CD4-positive, alpha-beta T cell treated with Interleukin-12 subunit alpha and Interleukin-12 subunit beta, for 1 hour (primary cell): ENCODE measurements at places on chromosomes 3 and 15.

DNA sequence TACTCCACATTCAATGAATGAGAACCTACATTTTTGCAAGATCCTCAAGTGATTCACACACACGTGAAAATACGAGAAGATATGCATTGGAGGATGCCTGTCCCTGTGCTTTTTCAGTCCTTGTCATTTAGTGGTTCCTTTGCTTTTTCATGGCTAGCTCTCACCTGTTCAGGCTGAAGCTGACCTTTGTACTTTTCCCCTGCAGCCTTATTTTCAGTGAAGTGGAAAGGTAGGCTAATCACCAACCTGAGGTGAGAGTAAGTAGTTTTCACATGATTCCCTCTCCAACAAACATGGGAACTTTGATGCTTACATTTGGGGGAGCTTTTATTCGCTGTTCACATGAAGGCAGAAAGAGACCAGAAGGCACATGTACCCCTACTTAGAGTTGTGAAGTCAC lies 8.3 kb downstream of the ITPR1 start:
- no peak for DNase-seq

DNA sequence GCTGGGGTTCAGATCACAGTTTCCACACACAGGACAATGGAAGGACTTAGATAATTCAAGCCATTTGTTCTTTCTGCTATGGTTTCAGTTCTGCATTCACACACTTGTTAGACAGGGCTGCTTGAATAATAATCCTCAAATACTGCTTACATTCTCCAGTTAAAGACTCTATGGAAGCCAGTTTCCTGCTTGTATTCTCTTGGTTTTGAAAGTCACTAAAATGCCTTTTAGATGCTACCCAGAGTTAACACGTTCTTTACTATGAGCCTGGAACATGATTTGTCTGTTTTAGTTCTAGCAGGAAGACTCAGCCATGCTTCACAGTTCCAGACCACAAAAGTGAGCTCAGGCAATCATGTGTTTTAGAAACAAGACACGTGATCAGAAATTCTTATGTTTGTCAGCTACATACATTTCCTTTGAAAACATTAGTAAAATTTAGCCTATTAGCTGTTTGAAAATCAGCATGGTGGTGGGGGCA lies 152.4 kb downstream of the LEKR1 start:
- DNase-seq: peak; percentile 10

- DNase-seq: no peak
Observed at GRCh38 chr3:185046164-185046515, 106.7 kb downstream of the C3orf70 start.

DNA sequence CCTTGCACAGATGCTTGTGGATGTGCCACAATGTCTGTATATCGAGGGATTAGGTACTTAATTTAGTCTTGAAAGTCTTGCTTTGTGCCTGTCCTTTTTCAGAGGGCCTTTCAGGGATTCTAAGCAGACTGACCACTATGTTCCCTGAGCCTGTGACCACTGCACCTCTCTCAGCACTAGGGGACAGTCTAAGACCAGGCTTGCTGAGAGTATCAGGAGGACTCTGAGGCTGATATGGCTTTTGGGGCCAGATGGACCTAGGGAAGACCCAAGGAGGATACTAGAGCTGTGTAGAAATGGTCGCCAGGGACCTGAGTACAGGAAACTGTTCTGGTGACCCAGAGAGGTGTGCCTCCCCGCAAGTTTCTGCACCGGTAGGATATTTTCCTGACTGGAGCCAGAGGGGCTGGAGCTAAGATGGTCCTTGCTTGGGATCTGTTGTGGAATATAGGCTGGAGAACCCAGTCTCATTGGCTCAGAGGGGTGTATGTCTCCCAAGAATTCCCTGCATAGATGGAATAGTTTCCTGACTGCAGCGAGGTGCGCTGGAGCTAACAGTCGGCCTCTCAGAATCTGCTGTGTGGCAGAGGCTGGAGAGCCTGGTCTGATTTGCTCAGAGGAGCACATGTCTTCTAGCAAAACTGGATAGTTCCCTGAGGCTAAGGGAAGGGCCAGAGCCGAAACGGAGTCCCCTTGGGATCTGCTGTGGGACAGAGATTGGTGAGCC lies 213.2 kb upstream of the DCBLD2 start:
- DNase-seq: no peak

- no peak for DNase-seq
Observed at GRCh38 chr3:194250098-194251002, 100.8 kb downstream of the CPN2 start.

GRCh38 chr15:101623367-101624304 lies 28.5 kb downstream of the TM2D3 start:
- no peak for DNase-seq

- DNase-seq: no peak
Observed at GRCh38 chr15:66682865-66683264, 19.2 kb upstream of the SMAD6 start.

GRCh38 chr3:4551794-4552442 lies 58.8 kb downstream of the ITPR1 start:
- no peak for DNase-seq

DNA sequence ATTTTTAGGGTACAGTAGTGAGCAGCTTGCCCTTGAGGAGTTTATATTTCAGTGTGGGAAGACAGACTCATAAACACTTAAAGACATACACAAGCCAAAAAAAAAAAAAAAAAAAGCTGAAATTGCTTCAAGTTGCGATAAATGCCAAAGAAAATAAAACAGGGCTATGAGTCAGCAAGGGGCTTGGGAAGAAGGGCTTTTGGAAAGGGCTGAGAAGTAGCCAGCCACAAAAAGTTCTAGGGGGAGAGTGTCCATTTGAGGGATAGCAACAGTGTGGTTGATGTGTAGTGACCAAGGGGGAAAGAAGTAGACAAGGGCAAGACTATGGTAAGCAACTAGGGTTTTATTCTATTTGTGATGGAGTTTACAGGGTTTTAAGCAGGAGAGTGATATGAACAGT lies 185.5 kb downstream of the ADAMTS9 start:
- DNase-seq: no peak

GRCh38 chr3:152335273-152335672 lies 66.5 kb downstream of the MBNL1 start:
- DNase-seq: no peak

- DNase-seq: no peak
Observed at GRCh38 chr15:61748529-61748928, 311.7 kb downstream of the VPS13C start.

DNA sequence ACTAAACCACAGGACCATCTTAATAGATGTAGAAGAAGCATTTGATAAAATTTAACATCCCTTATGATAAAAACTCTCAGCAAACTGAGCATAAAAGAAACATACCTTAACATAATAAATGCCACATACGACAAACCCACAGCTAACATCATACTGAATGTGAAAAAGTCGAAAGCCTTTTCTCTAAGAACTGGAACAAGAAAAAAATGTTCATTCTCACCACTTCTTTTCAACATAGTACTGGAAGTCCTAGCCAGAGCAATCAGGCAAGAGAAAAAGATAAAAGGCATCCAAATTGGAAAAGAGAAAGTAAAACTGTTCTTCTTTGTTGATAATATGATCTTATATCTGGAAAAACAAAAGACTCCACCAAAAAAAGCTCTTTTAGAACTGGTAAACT lies 134.2 kb downstream of the RPL22L1 start:
- no peak for DNase-seq

- DNase-seq: no peak
Observed at GRCh38 chr3:13104511-13104910, 31.3 kb upstream of the IQSEC1 start.

GRCh38 chr3:72441284-72441994 lies 406.8 kb downstream of the SHQ1 start:
- DNase-seq: no peak

DNA sequence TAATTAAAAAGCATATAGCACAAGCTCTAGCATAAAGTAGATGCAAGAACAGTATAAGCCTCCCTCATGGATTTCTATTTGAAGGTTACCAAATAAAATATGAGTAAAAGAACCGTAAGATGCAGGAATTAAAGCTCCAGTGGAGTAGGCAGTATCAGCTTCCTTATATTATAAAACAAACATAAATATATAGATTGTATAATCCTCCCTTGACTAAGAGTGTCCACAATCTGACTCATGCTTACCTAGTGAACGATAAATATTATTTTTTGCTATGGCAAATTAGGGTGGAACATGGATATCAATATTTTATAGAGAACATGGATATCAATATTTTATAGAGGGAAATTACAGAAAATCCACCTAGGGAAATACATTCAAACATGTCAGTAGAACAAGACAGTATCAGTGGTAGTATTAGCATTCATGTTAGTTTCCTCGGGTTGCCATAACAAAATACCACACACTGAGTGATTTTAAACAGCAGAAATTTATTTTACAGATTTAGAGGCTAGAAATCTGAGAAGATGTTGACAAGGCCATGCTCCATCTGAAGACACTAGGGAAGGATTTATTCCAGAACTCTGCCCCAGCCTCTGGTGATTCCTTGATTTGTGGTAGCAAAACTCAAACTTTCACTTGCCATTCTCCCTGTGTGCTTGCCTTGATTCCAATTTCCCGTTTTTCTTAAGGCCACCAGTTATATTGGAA lies 1521.3 kb downstream of the SI start:
- no peak for DNase-seq

DNA sequence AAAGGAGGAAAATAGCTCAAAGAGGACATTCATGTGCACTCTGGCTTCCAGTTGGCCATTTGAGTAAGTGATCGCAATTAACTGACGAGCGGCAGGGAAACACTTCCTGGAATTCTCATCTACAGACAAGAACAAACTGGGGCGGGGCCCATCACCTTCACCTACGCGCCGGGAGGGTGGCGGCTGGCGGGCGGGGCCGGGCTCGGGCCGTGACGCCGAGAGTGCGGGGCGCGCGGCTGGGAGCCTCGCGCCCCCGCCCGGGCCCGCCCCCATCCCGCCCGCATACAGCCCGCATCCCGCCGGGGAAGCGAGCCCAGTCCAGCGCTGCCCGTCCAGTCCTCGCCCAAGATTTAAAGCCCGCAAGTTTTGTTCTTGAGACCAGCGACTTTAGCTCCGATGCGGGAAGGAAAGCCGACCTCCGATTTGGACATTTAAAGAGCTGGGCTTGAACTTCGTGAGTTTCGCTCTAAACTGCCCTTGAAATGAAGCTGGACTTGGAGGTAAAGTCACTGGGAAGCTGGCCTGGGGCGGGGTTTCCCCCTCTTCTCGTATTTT lies at the start of gene B3GNT5:
B3GNT5 (plus strand) TSS at position 281 of the 555 bp plus-strand sequence. CDS start 16,546 bp downstream, outside the sequence.
- peak; percentile 24 for DNase-seq

- DNase-seq: no peak
Observed at GRCh38 chr3:38347421-38348200, 1.0 kb downstream of the XYLB start.

GRCh38 chr15:71435552-71435951 lies 320.3 kb downstream of the THSD4 start:
- DNase-seq: no peak

GRCh38 chr3:26648461-26648860 lies 25.9 kb downstream of the LRRC3B start:
- no peak for DNase-seq

DNA sequence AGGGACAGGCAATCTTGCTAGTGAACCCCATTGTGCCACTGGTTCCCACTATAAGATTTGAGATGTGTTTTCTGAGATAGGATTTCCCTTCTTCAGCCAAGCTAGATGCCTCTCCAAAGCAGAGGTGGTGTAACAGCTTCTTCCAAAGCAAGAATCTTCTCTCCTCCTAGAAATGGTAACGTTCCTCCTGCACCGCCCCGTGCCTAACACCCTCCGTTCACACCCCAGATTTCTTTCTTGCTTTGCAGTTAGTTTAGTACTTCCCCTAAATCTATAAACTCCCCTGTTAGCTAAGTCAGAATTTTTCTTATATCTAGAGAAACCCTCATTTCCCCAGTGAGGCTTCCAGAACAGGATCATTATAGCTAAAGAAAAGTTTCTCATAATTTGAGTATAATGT lies 617.6 kb upstream of the MDFIC2 start:
- no peak for DNase-seq

GRCh38 chr3:141663993-141664392 lies 74.1 kb upstream of the RNF7 start:
- DNase-seq: no peak

DNA sequence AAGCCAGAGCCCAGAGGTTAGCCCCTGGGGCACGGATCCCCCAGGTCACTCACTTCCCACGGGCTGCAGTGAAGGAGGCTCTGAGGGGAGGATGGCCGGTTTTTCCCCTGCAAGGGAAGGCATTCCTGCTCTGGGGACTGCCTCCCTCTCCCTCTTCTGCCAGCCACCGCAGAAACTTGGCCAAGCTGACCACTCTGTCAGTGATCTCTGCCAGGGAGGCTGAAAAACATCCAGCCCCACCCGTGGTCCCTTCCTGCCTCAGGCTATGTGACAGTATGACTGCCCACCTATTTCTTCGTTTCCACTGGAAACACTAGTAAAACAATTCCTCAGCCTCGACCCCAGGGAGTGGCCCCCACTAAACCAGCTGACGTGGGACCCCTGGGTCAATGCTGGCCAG lies 14.6 kb upstream of the FANCD2 start:
- DNase-seq: no peak

GRCh38 chr3:1380926-1381646 lies 288.3 kb downstream of the CNTN6 start:
- DNase-seq: no peak
